ENCODE measurements at places on chromosomes 3 and 15.

GRCh38 chr3:190205739-190206138 is 85.0 kb upstream of the P3H2 start:
- H3K36me3 ChIP-seq, result no peaks in the 10 kb centered on the region
- H3K27me3 ChIP-seq, result no peaks in the 10 kb centered on the region
- no peak for DNase-seq
- no peak overlapping the region for H3K4me3 ChIP-seq
- H3K27ac ChIP-seq, result no peak overlapping the region

- H3K27ac ChIP-seq, result no peak overlapping the region
- H3K4me3 ChIP-seq, result no peak overlapping the region
- DNase-seq, result no peak
These were observed 13.5 kb upstream of the STIMATE start for GRCh38 chr3:52910823-52911222.

DNA sequence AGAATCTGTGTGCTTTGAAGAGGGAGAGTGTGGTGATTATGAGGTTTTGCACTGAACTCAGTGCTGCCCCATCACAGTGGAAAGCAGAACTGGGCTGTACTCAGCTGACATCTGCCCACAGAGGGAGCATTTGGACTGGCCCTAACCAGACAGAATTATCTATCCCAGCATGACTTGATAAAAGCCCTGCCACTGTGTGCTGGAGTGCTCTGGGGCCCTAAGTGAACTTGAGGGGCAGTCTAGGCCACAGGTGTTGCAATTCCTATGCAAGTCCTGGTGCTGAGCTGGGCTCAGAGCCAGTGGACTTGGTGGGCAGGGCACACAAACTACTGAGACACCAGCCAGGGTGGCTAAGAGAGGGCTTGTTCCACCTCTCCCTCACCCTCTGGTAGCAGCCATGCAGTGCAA is 269.2 kb upstream of the CTNNB1 start:
- H3K4me1 ChIP-seq, result peaks cover 1% of the 10 kb centered on the region
- H3K27ac ChIP-seq, result no peak overlapping the region
- no peaks in the 10 kb centered on the region for H3K27me3 ChIP-seq
- DNase-seq, result peak; percentile 45

DNA sequence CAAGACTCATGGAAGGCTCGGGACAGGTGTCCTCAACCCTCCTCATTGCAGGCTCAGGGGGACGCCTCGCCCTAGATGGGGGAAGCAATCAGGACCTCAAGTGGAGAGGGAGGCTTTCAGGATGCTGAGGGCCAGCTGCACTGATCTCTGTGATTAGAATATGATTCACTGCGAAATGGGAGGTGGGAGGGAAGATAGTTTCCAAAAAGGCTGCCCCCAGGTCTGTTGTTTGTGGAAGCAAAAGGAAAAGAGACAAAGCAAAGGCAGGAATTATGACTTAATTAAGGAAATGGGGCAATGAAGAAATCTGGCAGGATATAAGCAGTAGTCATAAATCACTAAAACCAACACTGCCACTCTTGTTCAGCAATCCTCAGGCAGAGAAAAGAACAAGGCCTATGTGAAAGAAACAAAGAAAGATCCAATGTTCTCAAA is 85.6 kb upstream of the ABHD17C start:
- H3K36me3 ChIP-seq, result no peaks in the 10 kb centered on the region
- H3K4me1 ChIP-seq, result peaks cover 10% of the 10 kb centered on the region
- no peak overlapping the region for H3K27ac ChIP-seq
- no peak for DNase-seq

All from mesendoderm (in vitro differentiated cells).